Germinal center (tissue), 1 donor: ENCODE measurements at places on chromosomes 4 and X.

DNA sequence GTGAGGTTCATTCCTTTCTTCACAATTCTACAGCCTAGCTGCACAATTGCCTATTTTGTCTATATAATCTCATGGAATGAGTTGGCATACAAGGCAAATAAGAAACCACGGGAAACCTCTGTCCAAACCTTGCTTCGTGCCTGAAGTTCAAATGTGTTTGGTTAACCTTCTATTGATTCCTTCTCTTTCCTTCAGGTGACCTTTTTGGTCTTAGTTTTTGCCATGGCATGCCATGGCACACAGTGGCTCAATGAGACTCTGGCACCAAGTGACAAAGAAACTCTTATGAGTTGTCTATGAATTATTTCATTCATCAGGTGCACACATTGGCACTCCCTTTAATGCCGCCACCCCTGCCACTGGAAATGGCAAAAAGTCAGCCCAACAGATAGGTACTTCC is 101.8 kb downstream of the PPARGC1A start:
- no peak for DNase-seq

DNA sequence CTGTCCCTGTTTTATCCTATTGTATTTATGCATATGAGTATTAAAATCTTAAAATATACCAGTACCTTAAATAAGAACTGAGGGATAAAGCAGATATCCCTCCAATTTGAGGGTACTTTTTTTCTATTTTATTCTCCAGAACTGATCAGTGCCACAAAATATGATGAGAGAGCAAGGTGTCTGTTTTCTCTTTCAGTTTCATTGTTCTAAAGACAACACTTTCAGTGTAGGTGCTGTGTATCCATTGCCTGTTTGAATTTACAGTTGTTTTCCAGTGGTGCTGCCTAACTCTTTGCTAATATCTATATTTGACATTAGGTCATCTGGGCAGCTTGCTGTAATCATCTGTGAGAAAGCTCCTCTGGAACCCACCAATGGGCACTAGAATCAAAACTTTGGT is 394.7 kb downstream of the IL1RAPL1 start:
- DNase-seq, result no peak

GRCh38 chr4:157204634-157205244 is 15.8 kb upstream of the GRIA2 start:
- DNase-seq, result no peak

DNA sequence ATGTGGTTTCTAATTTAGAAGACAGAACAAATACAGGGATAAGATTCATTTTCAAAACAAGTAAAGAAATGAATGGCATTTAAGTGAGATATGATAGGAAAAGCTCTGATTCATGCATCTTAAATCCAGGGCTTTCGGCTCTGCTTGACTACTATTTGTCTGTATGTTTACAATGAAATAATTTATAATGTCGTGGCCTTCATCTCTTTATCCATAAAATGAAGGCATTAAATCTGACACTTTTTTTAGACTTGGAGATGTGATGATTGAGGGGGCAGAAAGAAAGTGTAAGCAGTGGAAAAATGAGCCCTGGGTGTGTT is 115.7 kb upstream of the KIT start:
- DNase-seq, result no peak

DNA sequence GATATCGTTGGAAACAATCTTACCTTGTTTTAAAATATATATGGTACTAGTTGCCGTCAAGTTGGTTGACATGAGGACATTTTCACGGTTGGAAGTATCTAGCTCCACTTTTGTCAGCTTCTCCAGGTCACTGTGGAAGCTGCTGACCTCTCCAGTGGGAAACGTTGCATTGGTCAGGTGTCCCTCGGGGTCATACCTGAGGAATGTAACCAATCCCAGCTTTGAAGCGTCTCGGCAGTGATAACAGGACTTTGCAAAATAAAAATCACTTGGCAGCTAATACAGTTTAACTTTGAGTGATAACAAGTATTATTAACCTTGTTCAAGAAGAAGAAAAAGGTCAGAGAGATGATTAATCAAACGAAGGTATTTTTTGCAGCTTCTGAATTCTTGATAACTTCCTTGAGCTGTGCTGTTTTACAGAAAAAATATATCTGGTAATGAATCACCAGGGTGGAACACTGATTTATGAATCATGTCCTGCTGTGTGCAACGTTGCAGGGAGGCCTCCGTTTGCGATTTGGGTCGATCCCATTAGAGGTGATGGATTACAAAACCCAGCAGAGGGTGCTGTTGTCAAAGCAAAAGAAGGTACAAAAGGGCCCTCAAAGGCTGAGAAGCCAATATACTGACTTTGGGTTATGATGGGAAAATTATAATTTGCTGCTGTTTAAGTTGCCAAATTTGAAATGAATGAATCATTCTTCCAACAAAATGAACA is 60.1 kb downstream of the SH2D1A start:
- DNase-seq, result peak; percentile 9

DNA sequence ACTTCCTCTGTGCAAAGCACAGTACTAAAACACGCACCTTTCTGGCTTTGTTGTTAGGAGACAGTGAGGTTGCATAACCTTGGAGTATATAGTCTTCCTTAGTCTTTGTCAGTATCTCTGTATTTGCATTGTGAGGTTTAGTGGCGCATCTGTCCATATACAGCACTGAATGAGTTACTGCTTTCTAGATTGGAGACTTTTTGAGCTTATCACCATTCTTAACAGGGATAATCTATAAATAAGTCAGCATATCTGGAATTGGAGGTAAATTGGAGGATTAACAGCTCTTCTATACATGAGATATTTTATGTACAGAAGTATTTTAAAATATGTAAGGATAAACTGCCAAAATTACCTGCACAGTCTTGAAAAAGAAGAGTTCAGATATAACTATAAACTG is 4.3 kb downstream of the FHDC1 start:
- no peak for DNase-seq

DNA sequence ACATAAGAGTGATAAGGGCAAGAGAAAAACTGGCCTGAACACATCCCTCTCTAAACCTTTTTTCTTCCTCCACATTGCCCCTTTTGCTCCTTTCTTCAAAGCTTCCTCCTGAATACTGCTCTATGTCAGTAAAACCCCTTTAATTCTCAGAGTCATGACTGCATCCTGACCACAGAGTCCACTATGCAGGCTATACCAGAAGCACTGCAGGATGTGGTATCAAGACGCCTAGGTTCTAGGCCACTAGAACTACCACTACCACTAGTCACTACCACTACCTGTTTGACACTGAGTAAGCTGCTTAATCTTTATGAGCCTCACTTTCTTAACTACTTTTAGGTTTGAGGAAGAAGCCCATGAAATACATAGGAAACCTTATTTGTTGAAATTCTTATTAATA is 38.7 kb downstream of the ARHGEF9 start:
- no peak for DNase-seq

- no peak for DNase-seq
Observed at GRCh38 chrX:52425775-52426174, 57.0 kb downstream of the XAGE2 start.

DNA sequence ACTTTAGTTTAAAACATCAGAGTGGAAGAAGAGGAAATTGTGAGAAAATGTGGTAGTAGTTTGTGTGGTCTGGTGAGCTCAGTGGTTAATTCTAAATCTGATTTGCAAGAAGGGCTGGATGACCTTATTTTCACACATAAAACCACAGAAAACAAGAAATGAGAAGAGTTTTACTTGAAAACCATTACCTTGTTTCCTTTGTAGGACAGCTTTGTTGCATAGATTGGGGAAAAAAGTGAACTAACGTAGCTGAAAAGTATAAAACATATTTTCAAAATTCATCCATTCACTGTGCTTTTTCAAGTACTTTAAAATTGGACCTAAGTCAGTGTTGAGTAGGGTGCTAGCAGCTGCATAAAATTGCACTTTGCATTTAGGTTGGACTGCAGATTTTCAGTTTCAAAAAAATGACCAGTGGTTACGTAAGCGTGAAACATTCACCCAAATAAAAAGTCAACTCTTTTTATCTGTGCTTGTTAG is 211.3 kb downstream of the ARHGAP10 start:
- DNase-seq, result peak; percentile 10

- DNase-seq, result no peak
Observed at GRCh38 chrX:7941390-7942042, 14.3 kb upstream of the PNPLA4 start.

DNA sequence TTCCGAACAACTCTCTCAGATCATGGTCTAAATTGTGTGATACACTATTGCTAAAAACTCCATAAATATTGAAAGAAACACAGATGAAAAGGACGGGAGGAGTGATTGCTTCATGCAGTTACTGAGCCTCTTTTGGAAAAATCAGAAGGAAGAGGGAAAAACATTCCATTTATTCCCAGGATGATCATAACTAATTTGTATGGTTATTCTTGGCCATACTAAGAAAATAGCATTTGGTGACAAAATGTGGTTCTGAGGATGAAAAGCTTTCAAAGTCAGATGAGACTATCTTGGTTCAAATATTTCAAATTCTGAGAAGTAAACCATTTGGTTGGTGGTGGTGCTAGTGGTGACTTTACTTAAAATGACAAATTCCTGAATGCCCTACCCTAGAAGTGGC is 305.4 kb upstream of the LDB2 start:
- DNase-seq, result no peak

- DNase-seq, result no peak
Observed at GRCh38 chr4:68615699-68616422, 39.7 kb upstream of the UGT2B17 start.

- no peak for DNase-seq
Observed at GRCh38 chr4:153530284-153530999, 64.3 kb downstream of the TMEM131L start.

DNA sequence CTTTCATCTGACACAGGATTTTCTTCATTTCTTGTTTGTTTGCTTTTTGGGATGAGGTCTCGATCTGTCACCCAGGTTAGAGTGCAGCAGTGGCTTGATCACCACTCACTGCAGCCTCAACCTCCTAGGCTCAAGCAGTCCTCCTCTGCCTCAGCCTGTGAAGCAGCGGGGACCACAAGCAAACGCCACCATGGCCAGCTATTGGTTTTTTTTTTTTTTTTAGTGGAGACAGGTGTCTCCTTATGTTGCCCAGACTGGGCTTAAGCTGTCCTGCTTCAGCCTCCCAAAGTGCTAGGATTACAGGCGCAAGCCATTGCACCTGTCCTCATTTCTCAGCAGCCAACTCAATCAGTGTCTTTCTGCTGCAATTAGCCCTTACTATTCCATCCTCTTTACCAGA is 10.3 kb downstream of the SPRY1 start:
- DNase-seq, result no peak

DNA sequence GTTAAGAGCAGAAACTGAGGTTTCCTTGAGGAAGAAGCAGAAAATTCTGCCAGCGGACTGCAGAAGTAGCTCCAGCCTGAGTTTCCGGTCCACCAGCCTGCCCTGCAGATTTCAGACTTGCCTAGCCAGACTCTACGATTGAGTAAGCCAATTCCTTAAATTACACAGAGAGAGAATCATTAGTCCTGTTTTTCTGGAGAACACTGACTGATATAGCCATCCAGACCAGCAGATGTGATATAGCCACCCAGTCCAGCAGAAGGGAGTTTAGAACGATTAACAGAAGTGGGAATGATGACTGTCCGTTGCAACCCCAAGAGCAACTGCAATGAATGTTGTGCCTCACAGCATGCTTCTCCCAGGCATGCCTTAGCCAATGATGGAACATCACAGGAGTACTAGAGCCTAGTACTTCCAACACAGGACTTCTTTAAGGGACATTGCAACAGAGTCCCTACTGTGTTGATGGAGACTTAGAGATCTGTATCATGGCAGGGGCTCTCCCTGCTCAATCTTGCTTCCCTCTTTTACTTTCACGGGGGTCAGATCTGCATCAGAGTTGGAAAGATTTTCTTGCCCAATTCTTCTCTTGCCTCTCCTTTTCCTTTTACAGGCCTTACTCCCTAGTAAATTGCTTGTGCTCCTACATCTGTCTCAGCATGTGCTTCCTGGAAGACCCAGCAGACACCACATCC is 264.6 kb upstream of the CLNK start:
- no peak for DNase-seq

DNA sequence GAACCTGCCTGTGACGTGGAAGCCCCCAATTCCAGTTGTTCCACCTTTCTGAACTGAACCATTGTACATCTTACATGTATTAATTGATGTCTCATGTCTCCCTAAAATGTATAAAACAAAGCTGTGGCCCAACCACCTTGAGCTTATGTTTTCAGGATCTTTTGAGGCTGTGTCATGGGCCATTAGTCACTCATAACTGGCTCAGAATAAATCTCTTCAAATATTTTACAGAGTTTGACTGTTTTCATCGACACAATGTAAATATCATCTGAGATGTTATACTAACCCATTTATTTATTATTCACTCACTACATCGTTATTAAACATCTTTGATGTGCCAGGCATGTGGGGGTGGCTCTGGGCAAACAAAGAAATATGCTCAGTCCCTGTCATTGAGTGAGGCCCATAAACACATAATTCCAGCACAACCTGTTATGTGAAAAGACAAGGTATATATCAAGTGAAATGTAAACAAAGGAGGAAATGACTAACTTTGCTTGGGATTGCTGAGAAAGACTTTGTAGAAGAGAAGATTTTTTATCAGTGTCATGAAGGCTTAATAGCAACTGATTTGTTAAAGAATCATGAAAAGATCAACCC is 34.5 kb upstream of the PPM1K start:
- no peak for DNase-seq

- no peak for DNase-seq
Observed at GRCh38 chr4:23894021-23894420, 4.2 kb upstream of the PPARGC1A start.

GRCh38 chrX:53284684-53285447 is 3.5 kb upstream of the IQSEC2 start:
- peak; percentile 40 for DNase-seq

- DNase-seq, result no peak
Observed at GRCh38 chr4:185721190-185722028, 90.6 kb downstream of the SORBS2 start.

- peak; percentile 2 for DNase-seq
Observed at GRCh38 chr4:179867300-179867878, 2375.8 kb upstream of the TENM3 start.

DNA sequence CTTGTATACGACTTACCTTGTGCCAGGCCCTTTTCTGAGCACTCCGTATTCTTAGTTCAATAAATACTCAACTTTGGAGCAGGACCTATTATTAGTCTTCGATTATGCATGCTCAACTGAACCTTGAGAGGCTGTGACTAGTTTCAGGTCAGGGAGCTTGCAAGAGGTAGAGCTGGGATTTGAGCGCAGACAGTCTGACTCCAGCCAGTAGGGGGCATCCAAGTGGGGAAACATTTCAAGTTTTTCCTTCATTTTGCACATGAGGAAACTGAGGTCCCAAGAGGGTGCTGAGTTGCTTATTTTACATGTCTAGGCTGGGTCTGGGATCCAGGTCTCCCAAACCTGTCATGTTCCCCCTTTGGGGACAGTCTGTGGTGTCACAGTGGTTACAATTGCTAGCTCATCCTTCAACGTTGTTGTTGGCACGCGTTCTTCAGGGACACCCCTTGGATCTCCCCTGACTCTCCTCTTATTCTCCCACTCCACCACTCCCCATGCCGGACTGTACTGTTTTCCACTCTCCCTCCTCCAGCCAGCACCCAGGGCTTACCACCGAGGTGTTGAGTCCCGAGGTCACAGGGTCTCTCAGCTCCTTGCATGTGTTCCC is 6.7 kb upstream of the PRICKLE3 start:
- peak; percentile 17 for DNase-seq

GRCh38 chrX:110081740-110082139 is 78.8 kb downstream of the TMEM164 start:
- DNase-seq, result no peak

- no peak for DNase-seq
Observed at GRCh38 chr4:148686449-148686848, 244.2 kb upstream of the NR3C2 start.

- DNase-seq, result no peak
Observed at GRCh38 chr4:107292979-107293378, 256.9 kb upstream of the DKK2 start.
